ENCODE measurements at places on chromosomes 3 and 15.

- DNase-seq = no peak
Observed at GRCh38 chr3:112974894-112975293, at the start of gene CD200R1. Gene CD200R1, minus strand, starts transcription at chr3:112975103. Its CDS starts 246 bp downstream, at chr3:112974857.

- no peak for DNase-seq
Observed at GRCh38 chr3:98232489-98232888, 31.6 kb upstream of the OR5H6 start.

DNA sequence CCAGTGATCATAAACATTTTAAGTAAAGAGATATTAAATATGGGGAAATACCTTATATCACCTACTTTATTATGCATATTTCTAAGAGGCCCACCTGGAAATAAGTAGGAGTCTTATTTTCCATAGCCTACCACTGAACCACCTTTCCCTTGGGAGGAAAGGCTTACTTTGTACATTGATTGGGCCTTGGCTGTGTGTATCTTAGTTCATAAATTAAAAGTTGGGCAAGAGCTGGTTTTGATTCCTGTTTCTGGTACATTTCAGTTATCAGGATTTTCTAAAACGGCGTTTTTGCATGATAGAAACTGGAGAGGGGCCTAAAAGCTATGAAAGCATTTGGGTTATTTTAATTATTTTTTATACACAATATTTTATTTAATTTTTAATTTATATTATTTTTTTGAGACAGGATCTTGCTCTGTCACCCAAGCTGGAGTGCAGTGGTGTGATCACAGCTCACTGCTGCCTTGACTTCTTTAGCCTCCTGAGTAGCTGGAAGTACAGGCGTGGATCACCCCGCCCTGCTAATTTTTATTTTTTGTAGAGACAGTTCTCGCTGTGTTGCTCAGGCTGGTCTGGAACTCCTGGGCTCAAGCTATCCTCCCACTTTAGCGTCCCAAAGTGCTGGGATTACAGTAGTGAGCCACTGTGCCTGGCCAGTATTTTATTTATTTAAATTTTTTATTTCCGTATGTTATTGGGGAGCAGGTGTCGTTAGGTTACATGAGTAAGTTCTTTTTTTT, 2.6 kb downstream of the GMPS start:
- no peak for DNase-seq

GRCh38 chr15:74173380-74174218, at the start of gene ISLR:
Gene ISLR, plus strand, starts transcription at chr15:74173710. Its CDS starts 1,149 bp downstream, at chr15:74174859.
- no peak for DNase-seq

DNA sequence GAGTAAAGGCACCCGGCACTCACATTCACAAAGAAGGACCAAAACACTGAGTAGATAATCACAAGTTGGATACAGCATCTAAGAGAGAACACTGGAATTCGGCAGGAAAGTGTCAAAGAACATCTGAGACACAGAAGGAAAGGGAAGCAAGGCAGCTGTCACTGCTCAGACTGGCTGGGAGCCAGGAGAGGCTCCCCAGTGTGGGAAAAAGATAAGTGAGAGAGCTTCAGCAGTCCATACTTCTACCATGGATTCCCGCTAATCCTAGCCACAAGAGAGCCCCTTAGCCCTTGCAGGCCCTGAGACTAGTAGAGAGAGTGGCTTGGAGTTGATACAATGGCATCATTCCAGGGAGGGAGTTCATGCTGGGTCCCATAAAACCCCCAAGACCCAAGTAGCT, 36.7 kb upstream of the CP start:
- peak; percentile 15 for DNase-seq

DNA sequence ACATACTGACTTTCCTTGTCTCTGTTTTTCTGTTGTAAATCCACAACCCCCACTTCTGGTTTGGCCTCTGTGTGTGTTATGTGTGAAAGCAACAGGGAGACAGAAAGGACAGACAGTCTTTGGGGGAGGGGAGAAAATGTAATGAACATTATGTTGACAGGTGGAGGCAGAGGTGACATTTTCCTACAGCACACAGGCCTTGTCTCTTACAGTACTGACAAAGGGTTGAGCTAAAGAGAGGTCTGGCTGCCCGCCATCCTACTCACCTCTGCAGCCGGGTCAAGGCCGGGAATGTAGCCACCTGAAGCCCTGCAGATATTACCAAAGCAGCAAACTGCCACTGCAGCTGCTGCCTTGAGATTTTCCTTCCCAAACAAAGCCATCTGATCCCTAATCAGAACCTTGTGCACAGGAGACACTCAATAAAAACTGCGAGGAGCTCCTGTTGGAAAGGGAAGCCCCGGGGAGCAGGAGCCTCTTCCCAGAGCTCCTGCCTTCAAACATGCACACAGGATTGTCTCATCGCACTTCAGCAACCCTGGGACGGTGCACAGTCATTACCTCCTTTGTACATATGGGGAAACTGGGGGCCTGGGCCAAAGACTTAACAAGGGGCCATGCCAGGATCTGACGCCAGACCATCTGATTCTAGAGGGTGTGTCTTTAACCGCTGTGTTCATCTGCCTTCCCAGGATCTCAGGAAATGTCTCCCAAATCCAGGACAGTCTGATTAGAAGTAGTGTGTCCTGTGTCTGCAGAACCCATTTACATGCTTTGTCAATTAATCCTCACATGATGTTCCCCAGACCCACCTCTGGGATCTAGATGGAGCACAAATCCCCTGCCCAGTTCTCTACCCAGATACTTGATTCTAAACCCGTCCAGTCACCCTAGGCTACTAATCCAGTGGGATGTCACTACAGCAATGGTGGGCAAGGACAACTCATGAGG, 14.2 kb downstream of the MYO5C start:
- no peak for DNase-seq

- DNase-seq = no peak
Observed at GRCh38 chr15:77992356-77993222, 84.9 kb downstream of the TBC1D2B start.

GRCh38 chr15:86540840-86541467, 461.3 kb downstream of the AGBL1 start:
- no peak for DNase-seq

- DNase-seq = no peak
Observed at GRCh38 chr3:65284961-65285360, 597.2 kb upstream of the ADAMTS9 start.

- no peak for DNase-seq
Observed at GRCh38 chr15:73637527-73637926, 4.3 kb upstream of the NPTN start.

- DNase-seq = no peak
Observed at GRCh38 chr3:190519886-190520285, 6.0 kb downstream of the IL1RAP start.

DNA sequence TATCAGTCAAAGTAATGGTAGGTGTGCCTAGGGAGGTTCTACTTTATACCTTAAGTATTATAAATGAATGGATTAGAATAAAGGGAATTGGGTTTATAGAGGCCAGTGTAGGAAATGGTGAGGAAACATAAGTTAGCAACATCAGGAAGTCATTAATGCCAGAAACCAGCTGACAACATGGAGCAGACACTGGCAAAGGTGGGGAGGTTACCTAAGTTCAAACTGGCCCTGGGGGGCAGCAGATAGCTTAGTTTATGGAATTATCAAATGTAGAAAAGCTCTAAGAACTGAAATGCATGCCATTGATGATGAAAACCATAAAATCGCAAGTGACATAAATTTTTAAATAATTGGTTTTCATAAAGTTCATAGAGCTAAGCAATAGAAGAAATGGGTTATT, 498.6 kb downstream of the NAALADL2 start:
- DNase-seq = no peak

DNA sequence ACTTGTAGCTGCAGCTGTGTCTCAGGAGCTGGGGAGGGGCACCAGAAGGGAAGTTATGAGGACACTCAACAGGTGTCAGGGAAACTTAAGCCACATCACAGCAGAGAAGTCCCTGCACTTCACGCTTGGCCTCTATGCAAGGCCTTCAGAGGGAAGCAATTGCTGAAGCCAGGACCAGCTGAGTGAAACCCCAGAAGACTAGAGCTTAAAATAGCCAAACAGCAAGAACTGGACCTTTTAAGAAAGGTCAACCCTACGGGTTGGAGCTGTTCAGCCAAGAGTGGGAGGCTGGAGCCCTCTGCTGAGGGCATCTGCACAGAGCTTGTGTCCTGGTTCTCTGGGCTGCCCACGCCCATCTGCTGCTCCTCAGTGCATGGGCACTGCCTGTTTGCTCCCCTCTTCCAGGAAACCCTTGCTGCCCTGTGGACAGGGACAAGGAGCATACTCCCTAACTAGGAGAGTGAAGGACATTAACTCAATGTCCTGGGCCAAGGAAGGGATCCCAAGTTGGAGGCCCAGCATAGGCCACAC, 3.9 kb upstream of the GRAMD2A start:
- DNase-seq = no peak

- no peak for DNase-seq
Observed at GRCh38 chr15:43214169-43214568, 6.6 kb downstream of the EPB42 start.

DNA sequence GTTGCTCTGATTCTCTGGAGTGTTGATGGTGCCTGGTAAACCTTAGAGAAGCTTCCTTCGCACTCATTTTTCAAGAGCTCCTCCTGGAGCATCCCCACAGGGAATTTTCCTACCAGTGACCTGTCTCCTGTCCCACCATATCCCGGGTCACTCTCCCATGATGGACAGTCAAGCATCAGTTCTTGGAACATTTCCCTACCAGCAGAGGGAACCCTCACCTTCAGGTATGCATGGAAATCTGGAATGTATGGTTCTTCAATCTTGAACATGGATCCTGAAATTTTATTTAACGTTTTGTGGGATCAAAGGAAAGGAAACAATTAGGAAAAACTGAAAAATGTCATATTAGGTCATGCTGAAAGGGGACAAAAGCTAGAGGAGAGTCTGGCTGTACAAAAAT, 153.8 kb downstream of the SPATA16 start:
- no peak for DNase-seq

DNA sequence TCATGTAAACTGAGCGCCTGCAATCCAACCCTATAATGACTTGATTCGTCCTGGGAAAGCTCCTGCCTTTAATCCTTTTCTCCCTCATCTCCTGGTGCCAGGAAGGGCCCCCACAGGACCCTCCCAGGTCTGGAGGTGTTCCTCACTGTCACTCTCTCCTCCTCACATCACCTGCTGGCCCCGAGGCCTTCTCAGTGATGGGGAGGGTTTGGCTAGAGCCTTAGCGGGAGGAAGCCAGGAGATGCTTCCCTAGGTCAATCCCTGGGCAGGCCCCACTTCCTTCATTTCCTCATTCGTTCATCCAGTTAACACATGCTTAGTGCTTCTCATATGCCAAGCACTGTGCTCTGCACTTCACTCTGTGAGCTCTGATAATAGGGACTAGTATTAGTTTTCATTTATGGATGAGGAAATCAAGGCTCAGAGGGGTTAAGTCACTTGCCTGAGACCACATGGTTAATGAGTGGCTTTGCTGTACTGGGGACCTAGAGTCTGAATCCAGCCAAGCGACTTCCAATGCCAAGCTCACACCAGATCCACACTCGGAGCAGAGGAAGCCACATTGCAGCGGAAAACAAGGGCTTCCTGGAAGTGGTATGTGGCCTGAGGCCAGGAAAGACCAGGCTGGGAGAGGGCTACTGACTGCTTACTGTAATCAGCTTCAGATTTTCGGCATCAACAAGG, 50.3 kb upstream of the CHRNB4 start:
- no peak for DNase-seq

GRCh38 chr3:54071601-54072000, 50.8 kb upstream of the CACNA2D3 start:
- DNase-seq = no peak

GRCh38 chr3:101780661-101781060, 1.6 kb downstream of the NXPE3 start:
- DNase-seq = no peak

DNA sequence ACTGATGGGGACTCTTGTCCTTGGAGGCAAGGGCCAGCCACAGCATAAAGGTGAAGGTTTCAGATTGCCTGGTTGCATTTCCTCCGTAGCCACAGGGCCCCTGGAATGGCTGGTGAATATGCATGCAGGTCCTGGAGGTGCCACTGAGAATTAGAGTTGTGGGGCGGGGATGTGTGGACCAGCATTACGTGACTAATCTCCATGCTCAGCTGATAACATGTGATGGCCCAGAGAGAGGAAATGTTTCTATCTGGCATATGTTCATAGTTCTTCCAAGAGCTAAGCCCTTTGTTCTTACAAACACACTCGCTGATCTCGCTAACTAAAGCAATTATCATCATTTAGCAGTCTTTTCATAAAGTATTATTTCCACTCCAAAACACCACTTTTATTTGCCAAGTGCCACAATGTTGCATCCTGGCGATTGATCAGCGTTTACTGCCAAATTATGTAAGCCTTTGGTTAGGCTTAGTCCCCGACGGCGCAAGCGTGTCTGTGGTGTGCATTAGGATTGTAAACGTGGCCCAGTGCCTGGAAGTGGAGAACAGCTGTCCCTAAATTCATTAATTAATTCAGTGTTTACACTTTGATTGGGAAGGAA, 55.9 kb downstream of the CGNL1 start:
- peak; percentile 95 for DNase-seq

- no peak for DNase-seq
Observed at GRCh38 chr3:167653155-167653554, 587 bp downstream of the WDR49 start.

GRCh38 chr3:151687076-151687475, 46.7 kb upstream of the AADACL2 start:
- no peak for DNase-seq

- DNase-seq = no peak
Observed at GRCh38 chr15:76843269-76843668, 61.9 kb downstream of the SCAPER start.

DNA sequence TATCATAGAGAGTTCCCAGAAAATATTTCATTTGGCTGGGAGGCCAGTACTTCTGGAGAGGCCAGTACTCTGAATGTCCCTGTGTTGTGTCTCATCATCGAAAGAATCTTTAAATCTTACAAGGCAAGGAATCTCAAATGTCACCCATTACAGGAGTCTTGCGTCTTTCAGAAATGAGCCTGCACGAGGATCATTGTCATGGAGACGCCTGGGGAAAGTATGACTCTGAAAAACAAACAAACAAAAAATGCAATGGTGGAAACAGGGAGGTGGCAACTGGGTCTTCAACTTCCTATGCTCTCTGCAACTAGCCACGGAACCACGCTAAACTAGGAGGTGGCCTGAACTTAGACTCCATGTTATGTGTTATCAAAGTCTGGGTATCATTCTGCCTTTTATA, 804.6 kb downstream of the EPHA3 start:
- no peak for DNase-seq

DNA sequence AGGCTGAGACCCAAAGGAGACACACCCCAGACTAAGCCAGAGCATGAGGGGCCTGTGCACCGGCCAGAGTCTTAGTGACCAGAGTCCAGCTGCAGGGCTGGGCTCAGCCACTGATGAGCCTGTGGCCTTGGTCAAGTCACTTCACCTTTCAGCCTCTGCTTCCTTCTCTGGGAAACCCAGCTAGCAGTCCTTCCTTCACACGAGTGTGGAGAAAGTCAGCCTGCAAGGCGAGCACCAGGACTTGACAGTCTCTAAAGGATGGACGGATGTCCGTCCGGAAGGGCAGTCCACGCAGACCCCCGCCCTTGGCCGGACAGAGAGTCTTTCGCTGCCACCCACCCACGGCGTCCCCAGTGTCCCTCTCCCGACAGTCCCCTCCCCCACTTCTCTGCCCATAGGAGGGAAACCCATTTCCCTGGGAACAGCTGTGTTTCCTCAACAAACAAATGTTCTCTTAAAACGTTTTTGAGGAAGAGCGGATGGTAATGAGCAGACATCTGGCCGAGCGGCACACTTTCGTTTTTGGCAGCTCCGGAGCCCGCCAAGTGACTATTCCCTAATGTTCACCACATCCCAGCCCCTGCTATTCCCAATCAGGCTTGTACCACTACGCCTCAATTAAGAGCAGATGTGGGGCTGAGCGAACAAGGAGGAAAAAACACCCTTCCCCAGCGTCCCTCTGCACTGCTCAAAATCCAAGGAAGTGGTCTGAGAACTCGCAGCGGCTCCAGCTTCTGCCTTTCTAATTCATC, 129.1 kb upstream of the SMAD3 start:
- DNase-seq = peak; percentile 36

GRCh38 chr15:31474059-31474868, 147.6 kb downstream of the KLF13 start:
- no peak for DNase-seq

Data from NCI-H524 treated with DMSO at 0.1 percent for 48 hours (cell line).